Kidney (tissue), 22 donors: ENCODE measurements at places on chromosomes 16 and 17. TPM values are rescaled to one million over a fixed set of nuclear protein-coding genes. Genes with fewer than 3 reads are reported as not detected.

The CDH16 gene
- polyA plus RNA-seq: 1,180 TPM

The ZCCHC14 gene
- 6.4 TPM for polyA plus RNA-seq

The PRDM7 gene
- not detected for polyA plus RNA-seq

- no peak for DNase-seq
Observed at GRCh38 chr17:11996722-11997146, 541 bp downstream of the ZNF18 start.

DNA sequence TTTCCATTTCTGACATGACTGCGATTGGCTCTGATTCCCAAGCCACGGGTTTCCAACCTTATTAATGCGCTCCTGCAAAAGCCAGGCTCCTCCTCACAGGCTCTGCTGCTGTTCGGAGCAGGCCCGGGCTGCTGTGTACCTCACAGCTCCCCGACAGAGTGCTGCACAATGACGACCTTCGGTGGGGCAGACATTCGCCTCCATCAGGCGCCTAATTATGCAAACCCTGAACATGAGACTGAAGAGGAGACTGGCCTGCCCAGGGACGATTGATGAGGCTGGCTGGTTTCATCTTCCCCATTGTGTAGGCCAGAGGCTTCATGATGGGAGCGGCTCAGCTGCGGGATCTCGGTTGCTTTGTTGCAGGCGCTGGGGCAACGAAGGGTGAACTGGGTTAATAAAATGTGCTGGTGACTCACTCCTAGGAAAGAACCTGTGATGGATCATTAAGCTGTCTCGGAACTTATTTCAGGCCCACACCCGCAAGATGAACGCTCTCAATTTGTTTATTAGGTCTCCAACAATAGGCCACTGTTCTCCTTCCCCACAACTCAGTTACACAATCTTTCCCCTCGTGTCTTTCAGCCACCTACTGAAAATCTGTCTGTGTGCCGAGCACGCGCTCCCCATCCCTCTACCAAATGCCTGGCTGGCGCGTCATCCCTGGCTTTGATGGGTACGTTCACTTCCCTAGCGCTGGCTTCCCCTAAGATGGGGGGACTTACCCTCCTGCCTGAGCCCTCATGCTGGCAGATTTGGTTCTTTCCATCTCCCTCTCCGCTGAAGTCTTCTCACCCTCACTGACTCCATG, 27.2 kb upstream of the TOB1 start:
- DNase-seq: peak; percentile 94

DNA sequence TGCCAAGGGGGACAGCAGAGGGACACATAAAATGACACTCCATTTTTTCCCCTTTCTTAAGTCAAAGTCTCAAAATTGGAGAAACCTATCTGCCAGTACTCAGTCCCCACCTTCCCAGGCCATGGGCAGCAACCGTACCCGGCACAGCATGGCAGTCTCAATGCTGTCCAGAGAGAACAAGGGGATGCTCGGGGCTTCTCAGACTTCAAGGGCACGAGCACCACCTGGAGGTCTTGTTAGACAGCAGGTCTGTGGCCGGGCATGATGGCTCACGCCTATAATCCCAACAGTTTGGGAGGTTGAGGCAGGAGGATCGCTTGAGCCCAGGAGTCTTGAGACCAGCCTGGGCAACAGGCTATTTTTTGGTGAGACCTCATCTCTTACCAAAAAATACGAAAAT, 3.2 kb downstream of the DNAH17 start:
- DNase-seq: no peak
